SHP77 treated with DMSO at 0.1 percent for 48 hours (cell line): ENCODE measurements at places on chromosomes 5 and 9.

DNA sequence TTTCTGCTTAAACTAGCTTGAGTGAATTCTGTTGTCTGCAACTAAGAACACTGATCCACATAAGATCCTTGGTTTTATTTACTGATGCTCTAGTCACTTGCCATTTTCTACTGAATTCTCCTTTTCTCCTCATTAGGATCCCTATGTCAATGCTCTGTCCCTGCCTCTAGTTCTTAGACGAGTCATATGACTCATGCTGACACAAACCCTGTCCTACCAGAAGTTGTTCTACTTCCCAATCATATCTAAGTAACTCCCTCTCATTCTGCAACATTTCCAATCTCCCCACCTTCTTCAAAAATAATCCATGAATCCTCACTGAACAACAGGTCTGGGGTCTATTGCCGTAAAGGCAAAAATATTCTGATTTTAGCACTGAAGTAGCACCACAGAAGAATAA lies 47.1 kb upstream of the DMRT1 start:
- DNase-seq, result no peak

GRCh38 chr5:155103146-155103545 lies 89.6 kb downstream of the KIF4B start:
- no peak for DNase-seq

GRCh38 chr5:173924899-173925298 lies 36.8 kb downstream of the CPEB4 start:
- DNase-seq, result no peak

DNA sequence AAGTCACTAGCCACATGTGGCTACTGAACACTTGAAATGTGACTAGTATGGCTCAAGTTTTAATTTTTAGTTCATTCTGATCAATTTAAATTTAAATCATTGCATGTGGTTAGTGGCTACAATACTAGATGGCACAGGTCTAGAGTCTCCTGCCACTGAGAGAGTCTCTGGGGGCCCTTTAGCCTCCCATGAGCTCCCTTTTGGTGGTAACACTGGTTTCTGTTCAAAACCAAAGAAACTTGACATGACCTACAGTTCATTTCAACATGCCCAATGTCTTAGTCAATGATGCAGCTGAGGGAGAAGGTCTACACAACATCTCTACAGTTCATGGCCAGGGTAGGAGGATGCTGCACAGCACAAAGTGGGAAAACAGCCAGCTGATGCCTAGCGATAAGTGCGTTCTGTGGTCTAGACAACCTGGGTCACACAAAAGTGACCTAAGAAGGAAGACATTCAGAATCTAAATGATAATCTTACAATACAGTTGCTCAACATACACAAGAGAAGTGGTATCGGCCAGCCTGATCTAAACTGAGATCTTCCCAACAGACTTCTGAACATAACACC lies 121.0 kb downstream of the AUH start:
- no peak for DNase-seq

- DNase-seq, result no peak
These were observed 27.6 kb downstream of the IL7R start for GRCh38 chr5:35884191-35884769.

DNA sequence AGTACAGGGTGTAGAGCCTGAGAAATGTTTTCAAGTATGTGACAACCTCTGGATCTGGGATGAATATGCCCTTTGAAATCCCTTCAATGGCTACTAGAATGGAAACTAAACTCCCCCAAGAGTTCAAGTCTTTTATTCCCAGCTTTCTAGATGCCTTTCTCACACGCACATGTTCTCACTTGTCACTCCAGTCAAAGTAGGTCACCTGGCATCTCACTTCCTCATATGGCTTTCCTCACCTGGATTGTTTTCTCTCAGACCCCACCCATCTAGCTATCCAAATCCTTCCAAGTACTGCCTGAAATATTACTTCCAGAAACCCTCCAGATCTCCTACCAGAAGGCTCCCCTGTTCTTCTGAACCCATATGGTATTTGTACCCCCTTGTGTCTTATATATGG lies 615.4 kb upstream of the KLF4 start:
- no peak for DNase-seq

DNA sequence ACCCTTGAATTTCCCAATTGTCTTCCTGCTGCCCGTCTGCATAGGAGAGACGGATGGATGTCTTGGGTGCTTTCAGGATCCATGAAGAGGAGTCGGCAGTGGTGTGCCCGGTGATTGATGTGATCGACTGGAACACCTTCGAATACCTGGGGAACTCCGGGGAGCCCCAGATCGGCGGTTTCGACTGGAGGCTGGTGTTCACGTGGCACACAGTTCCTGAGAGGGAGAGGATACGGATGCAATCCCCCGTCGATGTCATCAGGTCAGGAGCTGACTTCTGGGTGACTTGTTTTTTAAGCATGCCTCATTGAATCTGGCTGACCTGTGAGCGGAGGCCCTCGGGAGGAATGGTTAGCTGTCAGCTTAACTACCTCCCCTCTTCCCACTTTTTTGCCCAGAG lies 24.2 kb downstream of the GALNT12 start:
- no peak for DNase-seq

GRCh38 chr9:121958530-121958929 lies 134.6 kb downstream of the TTLL11 start:
- DNase-seq, result no peak

GRCh38 chr9:87585123-87585855 lies 87.6 kb downstream of the DAPK1 start:
- no peak for DNase-seq

GRCh38 chr9:103649086-103649485 lies 445.0 kb upstream of the SMC2 start:
- no peak for DNase-seq

GRCh38 chr5:56649569-56649968 lies 165.8 kb upstream of the MAP3K1 start:
- DNase-seq, result no peak

DNA sequence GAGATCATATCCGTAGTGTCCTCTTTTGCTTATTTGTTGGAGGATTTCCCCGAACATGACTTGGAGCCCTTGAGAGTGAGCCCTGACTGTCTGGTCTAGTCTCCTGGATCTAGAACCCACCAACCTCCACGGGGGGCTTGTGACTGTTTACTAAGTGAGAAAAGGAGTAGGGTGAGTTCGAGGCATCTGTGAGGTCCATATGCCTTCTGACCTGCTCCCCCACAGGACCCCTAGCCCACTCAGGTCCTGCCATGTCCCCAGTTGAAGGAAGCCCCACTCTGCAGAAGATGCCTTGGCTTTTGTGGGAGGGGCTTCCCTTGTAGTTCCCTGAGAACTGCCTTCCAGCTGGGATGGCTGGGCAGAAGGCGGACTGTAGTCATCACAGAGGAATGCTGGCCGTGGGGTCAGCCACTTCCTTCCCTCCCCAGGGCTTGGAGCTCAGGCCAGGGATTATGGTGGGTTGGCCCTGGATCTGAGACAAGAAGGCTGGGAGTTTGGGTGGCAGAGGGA lies 7.0 kb upstream of the IRF1 start:
- DNase-seq, result no peak

DNA sequence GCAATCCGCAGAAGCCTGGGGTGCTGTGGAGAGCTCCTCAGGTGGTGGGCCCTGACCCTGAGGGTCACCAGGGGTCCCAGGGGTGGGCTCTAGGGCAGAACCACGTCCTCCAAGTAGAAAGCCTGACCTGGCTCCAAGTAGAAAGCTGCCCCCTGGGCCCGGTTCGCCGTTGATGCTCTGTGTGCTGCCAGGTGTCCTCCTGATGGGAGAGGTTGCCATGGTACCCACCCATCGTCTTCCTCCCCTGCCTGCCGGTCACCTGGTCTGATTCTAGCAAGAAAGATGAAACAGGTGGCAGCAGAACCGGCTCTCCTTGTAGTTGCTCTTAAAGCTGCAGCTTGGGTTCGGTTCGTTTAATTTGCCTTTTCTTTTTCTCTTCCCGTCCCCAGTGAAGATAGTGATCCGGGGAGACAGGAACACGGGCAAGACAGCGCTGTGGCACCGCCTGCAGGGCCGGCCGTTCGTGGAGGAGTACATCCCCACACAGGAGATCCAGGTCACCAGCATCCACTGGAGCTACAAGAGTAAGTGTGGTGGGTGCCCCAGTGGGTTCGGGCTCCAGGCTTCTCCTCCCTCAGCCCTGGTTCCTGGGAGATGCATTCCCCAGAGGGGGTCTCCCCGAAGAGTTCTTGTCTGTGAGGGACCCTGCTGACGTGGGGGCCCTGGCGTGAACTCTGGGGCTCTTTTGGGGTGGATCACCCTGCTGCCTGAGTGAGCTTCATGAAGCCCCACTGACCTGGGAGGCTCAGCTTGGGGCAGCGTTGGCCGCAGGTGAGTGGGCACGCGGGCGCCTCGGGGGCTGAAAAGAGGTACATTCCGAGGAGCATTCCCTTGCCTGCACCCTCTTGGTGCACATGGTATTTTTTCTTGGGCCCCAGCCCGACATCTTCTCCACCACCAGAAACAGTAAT lies 15.6 kb downstream of the RABL6 start:
- DNase-seq, result no peak
